ENCODE measurements at places on chromosomes 11 and 22.

DNA sequence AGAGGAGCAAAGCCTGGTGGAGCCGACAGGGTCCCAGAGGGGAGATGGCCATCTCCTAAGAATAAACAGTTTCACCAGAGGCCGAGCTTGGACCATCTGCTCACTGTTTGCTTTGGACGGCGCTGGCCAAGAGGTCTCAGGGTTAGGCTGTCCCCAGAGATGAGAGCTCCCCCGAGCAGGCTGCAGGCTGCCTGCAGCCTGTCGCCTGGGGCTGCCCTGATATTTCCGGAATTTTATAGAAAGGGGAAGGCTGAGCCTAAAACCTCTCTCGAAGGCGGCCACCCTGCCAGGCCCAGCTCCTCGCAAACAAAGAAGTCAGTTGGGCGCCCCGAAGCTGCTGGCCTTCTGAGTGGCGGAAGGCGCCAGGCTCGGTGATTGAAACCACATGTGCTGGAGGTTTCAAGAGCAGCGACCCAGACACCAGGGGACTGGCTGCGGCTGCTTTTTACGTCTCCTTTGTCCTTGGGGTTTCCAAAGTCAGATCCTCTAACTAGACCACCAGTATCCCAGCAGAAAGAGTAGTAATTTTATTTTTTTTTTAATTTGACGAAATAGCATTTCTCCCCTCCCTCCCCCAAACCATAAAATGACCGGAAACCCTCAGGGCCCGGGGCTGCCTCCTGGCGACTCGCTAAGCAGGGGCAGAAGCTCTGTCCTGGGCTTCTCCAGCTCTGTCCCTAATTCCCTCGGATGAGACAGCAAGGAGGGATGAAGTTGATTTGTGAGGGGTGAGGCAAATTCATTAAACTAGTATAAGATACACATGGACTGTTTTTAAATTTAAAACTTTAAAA, 57.4 kb downstream of the CLMP start:
- no peak for DNase-seq

- no peak for DNase-seq
These were observed 63.0 kb downstream of the C22orf31 start for GRCh38 chr22:28998681-28999080.

DNA sequence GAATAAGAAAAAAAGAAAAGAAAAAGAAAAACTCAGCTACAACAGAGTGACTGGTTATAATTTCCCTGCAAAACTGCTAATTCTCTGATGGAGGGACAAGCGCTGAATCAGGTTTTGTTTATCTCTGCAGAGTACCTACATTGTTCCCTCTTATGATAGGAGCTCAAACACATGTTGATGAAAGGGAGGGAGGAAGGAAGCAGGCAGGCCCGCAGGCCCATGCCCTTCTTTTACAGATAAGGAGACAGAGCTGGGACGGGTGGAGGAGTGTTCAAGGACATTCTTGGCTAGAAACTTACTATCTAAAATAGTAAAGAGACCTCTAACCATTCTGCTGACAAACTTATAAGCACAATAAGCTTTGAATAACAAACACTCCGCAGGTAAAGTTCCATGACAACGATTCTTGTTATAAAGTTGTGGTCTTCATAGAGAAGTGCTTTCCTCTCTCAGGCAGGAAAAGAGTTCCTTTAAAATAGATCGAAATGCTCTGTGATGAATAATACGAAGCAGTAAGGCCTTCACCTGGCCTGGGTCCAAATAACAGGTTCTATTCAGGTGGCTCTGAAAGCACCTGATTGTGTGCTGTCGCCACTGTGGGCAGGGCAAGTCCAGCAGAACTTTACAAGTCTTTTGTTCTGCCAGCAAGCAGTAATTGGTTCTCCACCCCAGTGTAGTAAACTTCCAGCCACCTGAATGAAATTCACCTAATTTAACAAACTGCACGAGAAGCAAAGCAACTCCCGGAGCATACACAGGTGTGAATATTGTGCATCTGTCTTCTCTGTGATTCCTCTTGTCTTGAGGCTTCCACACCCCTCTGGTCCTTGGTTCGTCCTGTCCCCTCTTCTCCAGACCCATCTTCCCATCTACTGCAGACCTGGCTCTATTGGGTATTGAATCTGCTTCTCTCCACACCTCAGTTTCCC, 15.3 kb upstream of the MICAL2 start:
- no peak for DNase-seq

GRCh38 chr11:119590651-119591351, 138.2 kb downstream of the NECTIN1 start:
- DNase-seq: no peak

- no peak for DNase-seq
These were observed 3.5 kb upstream of the IFITM2 start for GRCh38 chr11:304061-304506.

- no peak for DNase-seq
These were observed 35.0 kb downstream of the ZC3H12C start for GRCh38 chr11:110128161-110128560.

DNA sequence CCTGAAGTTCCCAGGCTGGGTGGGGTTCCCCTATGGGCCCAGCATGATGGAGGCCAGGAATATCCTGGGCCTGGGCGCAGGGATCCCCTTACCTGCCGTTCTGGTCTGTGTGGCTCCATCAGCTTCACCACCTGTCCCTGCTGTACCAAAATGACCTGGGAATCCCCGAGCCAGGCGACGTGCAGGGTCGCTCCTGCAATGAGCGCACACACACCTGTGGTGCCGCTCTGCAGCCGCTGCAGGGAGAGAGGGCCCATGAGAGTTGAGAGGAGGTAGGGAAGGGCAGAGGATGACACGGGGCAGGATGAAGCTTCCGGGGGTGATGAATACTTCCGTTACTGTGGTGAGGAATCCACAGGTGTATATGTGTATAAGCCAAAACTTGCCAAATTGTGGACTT, 21.6 kb downstream of the PPM1F start:
- no peak for DNase-seq

DNA sequence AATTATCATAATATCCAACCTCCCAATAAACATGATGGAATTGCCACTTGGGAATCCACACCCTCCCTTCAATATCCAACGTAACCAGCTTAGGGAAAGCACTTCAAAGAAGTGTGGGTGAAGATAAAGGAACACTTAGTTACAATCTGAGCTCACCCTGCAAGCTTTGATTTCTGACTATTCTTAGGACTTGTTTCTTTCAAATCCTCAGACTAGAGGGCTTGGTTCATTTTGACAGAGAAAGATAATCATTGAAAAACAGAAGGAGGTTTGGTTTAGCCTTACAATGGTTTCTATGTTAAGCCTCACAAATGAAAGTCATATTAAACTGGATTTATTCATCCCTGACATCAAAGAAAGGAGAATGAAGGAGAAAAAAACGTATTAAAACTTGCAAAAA, 57.9 kb upstream of the SYT13 start:
- no peak for DNase-seq

DNA sequence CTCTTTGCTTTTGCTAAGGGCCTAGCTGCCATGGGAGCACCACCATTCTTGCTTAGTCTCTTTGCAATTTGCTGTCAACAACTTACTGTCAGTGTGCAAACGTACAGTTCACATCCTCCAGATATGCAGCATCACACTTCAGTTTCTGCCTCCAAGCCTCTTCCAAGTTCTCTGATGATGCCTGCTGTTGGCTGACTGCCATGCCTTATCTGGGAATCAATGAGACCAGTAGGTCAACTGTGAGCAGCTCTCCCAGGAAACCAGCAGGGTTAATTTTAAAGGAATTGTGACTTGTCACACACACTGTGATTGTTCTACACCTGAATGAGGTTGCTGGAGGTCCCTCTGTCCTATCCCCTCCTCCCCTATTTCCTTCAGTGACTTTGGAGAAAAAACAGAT, 56.0 kb downstream of the COPB1 start:
- no peak for DNase-seq

DNA sequence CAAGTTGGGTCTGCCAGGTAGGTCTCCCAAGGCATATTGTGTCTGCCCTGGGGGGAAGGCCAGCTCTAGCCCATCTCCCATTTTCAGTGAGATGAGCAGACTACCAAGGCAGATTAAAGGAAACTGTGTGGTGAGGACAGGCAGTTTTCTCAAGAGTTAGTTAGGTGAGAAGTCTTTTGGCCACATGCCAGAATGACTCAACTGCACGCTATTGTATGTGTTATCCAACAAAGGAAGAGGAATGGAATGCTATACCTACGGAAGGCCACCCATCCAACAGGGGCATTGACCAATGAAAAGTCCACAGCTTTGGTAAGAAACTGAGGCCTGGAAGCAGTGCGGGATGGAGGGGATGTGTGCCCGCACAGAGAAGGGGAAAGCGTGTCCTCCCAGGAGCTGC, 941.7 kb downstream of the NTM start:
- DNase-seq: no peak

GRCh38 chr11:29685361-29685760, 331.5 kb downstream of the KCNA4 start:
- DNase-seq: no peak

DNA sequence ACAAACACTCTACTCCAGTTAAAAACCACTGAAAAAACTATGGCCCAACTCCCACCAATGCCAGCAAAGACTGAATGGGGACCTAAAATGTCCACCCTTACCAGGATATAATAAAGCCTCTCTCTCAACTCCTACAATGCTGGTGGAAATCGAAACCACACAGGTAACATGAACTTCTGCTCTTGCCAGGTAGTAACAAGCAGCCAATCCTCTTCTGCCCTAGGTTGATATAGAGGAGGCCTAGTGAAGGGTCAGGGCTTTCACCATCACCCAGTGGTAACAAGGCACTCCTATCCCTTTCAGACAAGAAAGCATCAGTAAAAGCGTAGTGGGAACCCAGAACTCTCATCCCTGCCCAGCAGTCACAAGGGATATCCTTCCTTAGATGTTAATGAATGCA, 22.6 kb downstream of the DCUN1D5 start:
- no peak for DNase-seq

DNA sequence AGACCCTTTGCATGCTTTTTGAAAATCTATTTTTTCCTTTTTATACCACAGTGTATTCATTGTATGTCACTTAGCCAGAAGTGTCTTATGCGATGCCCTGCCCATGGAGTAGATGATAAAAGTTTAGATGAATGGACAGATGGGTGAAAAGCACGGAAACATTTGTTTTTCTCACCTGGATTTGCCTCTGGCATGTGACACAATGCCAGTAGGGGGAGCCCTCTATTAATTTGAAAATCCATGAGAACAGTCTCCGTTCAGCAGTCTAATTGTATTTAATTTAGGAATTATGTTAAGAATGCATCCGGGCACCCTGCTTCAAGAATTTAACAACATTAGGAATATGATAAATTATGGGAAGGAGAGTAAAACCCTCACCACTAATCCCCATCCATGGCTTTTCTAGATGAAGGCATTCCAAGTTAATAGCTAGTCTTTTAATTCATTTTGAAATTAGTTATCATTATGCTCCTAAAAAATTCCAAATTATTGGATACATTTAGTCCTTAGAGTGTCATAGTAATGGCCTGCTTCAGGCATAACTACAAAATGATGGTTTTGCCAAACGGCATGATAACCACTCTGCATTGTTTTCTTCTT, 55.3 kb upstream of the ALKBH3 start:
- no peak for DNase-seq

- no peak for DNase-seq
These were observed 23.2 kb downstream of the SHISAL1 start for GRCh38 chr22:44289414-44290171.

DNA sequence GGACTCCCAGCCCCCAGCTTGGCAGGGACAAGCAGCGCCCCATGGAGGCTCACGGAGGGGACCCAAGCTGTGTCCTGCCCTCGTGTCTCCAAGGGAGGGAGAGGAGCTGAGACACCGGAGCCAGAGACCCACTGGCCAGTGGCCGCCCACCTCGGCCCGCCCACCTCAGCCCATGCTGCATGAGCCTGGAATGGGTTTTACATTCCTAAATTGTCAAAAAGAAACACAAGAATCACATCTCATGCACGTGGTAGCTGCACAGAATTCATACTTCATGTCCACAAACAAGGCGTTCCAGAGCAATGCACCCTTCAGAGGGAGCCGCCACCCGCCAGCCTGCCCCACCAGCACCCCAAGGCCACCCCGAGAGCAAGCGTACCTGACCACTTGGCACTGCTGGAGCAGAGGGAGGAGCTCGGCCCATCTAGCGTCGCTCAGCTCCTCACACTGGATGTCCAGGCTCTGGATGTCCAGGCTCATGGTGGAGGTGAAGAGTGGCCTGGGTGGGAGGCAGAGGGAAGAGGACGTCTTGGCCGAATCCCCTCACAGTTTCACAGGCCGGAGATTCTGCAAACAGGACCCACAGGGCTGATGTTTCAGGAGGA, 5.3 kb downstream of the RNH1 start:
- DNase-seq: no peak

GRCh38 chr11:11107076-11107723, 245.8 kb downstream of the CSNK2A3 start:
- DNase-seq: no peak

GRCh38 chr22:17954200-17954859, 70.0 kb downstream of the MICAL3 start:
- no peak for DNase-seq

- no peak for DNase-seq
These were observed 123.5 kb downstream of the CACNA1I start for GRCh38 chr22:39693943-39694500.

DNA sequence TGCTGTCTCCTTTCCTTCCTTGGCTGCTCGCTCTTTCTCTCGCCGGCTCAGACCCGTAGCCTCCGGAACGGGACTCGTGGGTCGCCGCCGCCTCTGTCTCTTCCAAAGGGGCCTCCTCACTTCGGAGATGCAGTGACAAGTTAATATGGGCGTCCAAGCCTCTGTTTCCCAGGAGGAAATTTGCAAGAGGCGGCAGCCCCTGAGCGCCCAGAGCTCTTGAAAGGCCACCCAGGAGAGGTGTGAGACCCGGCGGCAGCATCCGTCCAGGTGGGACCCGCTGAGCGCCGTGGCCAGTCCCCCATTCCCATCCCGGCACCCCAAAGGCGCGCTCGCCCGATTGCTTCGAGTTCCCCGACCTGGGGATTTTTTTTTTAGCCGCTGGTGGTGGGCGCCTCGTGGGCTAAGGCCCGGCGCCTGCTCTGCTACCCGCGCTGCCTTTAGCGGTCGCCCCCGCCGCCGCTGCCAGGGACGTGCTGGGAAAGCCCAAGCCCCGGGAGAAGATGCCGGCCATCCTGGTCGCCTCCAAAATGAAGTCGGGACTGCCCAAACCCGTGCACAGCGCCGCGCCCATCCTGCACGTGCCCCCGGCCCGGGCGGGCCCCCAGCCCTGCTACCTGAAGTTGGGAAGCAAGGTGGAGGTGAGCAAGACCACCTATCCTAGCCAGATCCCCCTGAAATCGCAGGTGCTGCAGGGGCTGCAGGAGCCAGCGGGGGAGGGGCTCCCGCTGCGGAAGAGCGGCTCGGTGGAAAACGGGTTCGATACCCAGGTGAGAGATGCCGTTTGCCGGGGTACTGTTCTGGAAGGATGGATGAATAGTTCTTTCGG, 772 bp downstream of the NAV2 start:
- DNase-seq: no peak

GRCh38 chr11:121802542-121802941, 313.5 kb downstream of the BLID start:
- DNase-seq: no peak

DNA sequence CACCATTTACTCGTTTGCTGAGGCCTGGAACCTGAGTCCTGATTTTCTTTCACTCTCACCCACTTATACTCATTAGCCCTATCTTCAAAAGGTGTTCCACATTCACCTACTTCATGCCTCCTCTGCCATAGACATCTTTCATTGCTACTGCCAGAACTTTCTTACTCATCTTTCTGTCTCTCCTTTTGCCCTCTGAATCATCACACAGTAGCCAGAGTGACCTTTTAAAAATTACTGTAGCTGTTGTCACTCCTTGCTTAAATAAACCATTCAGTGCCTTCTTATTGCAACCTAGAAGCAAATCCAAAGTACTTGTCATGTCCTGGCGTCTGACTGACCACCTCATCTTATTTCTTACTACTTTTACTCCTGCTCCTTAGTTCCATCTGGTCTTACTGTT, 38.2 kb downstream of the ATXN10 start:
- no peak for DNase-seq

All from stimulated activated CD8-positive, alpha-beta memory T cell treated with anti-CD3 and anti-CD28 coated beads, Interleukin-15, amount 100 ng/mL, for 48 hours (primary cell).